ENCODE measurements at places on chromosomes 12 and 14.

DNA sequence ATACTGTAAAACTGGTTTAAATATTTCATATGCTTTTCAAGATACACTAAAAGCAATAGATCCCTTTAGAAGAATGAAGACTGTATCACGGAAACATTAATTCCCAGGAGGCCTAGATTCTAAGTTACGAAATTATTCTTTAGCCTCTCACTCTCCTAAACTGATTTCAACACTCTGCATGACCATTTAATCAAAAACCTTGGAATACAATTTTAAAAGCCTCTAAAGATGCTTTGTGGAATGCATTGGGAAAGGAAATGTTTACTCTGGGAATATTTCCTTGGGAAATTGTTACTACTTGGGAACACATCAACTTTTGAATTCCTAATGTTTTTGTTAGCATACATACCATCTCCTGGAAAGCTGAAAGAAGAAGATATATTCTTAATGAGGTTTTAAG is 255.7 kb upstream of the FAR2 start:
- DNase-seq: no peak

- DNase-seq: no peak
These were observed 86.4 kb downstream of the GALNT8 start for GRCh38 chr12:4806439-4807115.

DNA sequence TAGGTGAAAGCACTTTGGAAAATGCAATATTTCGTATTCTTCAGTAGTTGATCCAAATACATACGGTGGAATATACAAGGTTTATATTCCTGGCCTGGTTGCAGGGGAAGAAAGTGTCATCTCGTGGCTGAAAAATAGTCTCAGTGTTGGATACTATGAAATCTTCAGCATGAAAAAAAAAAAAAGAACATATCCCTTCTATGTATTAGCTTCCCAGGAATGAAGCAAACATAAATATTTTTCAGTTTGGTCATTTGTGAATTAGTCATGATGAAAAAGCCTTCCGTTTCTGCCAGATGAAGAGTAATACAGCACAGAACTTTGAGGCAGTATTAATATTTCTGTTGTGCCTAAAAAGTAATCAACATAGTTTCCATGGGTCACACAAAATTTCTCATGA is 36.7 kb downstream of the FLRT2 start:
- no peak for DNase-seq

DNA sequence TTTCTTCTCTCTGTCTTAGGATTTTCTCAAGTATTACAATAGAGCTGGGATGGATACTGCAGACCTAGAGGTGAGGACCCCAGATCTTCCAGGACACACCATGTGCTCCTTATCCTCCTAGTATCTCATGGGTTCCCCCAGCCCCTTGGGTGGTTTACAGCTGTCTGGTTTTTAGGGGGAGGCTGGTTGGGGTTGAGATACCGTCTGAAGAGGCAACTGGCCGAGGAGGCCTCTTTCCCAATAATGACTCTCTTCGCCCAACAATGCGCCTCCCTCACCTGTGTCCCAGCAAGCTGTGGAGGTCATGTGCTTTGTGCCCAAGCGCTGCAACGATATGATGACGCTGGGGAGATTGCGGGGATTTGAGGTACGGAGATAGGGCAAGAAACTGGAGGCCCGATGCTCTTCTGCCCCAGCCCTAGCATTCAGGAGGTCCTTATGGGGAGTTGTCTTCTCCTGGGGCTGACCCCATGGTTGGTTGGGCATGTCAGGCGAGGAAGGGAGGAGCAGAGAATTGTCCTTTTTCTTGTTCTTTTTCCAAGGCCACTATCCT is 3.8 kb downstream of the ARHGEF25 start:
- no peak for DNase-seq

DNA sequence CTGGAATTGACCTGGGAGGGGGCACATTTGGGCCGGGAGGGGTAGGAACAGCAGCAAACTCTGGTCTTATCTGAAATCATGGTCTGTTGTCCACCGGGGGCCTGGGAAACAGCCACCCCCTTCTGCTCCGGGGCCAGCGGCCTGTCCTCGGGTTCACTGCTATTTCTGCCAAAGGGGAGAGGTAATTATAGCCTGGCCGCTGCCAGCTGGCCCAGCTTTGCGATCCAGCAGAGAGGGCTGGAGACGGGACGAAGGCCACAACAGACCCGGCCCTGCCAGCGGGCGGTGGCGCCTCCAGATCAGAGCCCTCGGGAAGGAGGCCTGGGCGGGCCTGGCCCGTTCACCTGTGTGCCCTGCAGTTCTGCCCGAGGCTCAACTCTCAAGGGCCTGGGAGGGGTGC is at the start of gene C14orf180:
C14orf180 (plus strand) TSS at position 258 of the 400 bp plus-strand sequence. CDS start 6,667 bp downstream, outside the sequence.
- no peak for DNase-seq

GRCh38 chr14:29709490-29709889 is 218.2 kb downstream of the PRKD1 start:
- no peak for DNase-seq

GRCh38 chr12:94909663-94910062 is 93.8 kb downstream of the NDUFA12 start:
- DNase-seq: no peak

GRCh38 chr12:75923964-75924666 is 107.5 kb downstream of the PHLDA1 start:
- no peak for DNase-seq

DNA sequence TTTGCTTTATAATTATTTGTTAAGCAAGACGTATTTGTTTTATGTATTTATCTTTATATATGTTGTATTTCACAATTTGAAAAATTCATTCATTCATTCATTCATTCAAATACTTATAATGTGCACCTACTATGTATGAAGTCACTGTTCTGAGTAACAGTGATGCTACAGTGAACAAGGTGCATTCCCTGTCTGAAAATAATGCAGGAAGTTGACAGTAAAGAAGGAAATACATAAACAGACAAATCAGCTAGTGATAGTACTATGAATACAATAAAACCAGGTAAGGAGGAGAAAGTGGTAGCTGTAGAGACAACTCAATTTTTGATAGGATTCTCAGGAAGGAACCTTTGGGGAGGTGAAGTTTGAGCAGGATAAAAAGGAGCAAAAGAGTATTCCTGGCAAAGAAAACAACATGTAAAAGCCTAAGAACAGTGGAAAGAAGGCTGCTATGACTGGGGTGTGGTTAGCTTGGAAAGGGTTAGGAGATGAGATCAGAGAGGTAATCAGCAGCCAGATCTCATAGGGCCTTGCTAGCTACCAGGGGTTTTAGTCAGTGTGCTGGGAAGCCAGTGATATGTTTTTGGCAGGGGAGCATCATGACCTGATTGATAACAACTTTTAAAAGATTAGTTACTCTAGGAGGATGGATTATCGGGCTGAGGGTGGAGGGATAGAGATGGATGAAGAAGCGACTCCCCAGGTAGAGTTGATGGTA is 17.4 kb downstream of the BICDL1 start:
- DNase-seq: no peak

DNA sequence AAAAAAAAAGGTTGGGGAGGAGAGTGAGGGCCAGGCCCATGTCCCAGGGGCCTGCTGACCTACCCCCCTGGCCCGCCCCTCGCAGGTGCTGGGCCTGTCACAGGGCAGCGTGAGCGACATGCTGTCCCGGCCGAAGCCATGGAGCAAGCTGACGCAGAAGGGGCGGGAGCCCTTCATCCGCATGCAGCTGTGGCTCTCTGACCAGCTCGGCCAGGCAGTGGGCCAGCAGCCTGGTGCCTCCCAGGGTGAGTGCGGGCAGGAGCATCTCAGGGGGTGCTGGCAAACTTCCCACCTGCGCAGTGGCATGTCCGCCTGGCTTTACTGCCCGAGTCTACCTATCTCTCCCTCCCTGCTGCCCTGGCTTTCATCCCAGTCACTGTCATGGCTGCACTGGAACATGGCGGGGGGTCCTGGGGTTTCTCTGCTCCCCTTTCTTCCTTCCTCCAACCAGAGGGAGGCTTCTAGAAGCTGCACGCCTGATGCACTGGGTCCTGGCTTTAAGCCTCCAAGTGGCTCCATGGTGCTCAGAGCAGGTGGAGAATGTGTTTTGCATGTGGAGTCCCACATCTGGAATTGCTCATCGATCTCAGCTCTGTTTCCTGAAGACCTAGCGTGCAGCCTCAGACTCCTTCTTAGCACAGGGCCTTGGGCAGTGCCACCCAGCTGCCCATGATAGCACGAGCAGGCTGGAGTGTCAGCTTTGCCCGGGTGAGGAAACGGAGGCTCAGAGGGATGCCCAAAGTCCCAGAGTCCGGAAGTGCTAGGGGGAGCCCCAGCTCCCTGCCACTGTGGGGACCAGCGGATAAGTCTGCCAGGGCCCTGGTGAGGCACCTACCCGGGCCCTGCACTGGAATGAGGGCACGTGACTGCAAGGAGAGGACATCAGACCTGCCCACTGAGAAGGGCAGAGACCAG is 46.3 kb downstream of the PHETA1 start:
- no peak for DNase-seq

- DNase-seq: no peak
These were observed 62.1 kb downstream of the WDR20 start for GRCh38 chr14:102201776-102202175.

- DNase-seq: no peak
These were observed 178.5 kb downstream of the KIF26A start for GRCh38 chr14:104316723-104317491.

GRCh38 chr12:96218989-96219678 is 25.0 kb downstream of the ELK3 start:
- DNase-seq: no peak

- no peak for DNase-seq
These were observed 252.3 kb downstream of the KTN1 start for GRCh38 chr14:55832122-55832911.

DNA sequence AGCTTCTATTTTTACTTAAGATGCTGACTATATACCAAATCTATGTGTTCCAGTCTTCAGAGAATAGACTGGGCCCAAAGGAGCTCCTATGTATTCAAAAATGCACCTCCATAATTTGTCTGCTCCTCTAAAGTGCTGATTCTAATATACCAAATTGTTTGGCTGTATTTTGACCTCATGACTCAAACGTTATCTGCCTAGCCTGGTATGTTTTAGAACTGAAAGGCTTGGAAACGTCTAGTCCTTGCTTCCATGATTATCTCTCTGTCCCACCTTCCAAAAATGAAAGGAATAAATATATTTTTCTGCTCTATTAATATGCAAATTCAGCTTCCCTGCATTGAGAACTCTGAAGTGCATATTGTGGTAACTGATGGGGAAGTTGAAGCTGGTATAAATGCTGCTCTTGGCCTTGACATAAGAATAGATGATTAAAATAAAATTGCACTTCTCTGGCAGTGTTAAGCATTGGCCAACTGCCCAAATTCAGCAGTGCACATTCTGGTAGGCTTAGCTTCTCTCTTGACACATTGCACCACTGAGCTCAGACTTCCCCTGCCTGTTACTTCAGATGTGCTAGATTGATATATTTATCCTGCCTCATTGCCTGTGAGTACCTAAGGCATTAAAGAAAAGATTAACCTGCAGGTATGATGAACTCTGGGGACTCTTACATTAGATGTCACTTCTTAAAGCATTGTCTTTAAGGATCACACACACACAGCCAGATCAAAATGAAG is 882.3 kb downstream of the RPS29 start:
- DNase-seq: no peak

DNA sequence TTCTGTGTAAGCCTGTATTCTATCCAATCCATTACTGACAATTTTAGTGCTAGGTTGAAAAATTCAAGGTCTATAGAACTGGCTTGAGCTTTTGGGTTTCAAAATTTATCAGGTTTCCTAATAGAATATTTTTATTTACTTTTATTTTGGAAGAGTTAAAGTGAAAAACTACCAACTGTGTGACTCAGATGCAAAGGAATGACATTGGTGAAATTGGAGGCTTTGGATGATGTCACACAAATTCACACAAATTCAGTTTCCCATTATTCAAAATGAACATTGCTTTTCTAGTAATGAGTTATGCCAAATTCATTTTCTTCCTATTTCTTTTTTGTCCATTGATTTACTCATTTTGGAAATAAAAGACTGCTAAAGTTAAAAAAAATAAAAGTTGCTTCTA is 186.9 kb downstream of the ALX1 start:
- no peak for DNase-seq

- DNase-seq: no peak
These were observed 7.7 kb downstream of the ANAPC5 start for GRCh38 chr12:121344506-121344905.

GRCh38 chr14:69107407-69108003 is 45.4 kb downstream of the DCAF5 start:
- DNase-seq: peak; percentile 12
